GM20000 (cell line): ENCODE measurements at places on chromosomes 3 and 15.

DNA sequence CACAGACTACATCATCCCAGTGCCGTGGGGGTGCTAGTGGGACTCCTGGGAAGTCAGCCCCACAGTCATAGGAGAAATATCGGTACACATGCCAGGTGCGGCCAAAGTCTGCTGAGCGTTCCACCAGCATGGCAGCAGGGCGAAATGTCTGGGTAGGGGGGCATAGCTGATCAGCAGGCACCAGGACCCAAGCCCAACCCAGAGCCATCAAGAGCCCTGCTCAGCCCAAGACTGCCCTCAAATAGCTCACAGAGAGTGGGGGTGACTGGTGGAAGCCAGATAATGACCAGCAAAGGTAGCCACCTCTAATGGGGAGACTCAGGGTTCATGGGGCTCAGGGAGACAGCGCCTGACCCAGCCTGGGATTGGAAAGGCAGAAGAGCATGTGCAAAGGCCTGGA lies 1.3 kb downstream of the LAMB2 start:
- no peak for DNase-seq

- DNase-seq = no peak
Measured at GRCh38 chr15:97881346-97881965, 79.0 kb upstream of the ARRDC4 start.

- no peak for DNase-seq
Measured at GRCh38 chr3:97148931-97149330, 334.5 kb downstream of the EPHA6 start.

GRCh38 chr3:11288786-11289637 lies 16.8 kb downstream of the ATG7 start:
- peak; percentile 49 for DNase-seq

DNA sequence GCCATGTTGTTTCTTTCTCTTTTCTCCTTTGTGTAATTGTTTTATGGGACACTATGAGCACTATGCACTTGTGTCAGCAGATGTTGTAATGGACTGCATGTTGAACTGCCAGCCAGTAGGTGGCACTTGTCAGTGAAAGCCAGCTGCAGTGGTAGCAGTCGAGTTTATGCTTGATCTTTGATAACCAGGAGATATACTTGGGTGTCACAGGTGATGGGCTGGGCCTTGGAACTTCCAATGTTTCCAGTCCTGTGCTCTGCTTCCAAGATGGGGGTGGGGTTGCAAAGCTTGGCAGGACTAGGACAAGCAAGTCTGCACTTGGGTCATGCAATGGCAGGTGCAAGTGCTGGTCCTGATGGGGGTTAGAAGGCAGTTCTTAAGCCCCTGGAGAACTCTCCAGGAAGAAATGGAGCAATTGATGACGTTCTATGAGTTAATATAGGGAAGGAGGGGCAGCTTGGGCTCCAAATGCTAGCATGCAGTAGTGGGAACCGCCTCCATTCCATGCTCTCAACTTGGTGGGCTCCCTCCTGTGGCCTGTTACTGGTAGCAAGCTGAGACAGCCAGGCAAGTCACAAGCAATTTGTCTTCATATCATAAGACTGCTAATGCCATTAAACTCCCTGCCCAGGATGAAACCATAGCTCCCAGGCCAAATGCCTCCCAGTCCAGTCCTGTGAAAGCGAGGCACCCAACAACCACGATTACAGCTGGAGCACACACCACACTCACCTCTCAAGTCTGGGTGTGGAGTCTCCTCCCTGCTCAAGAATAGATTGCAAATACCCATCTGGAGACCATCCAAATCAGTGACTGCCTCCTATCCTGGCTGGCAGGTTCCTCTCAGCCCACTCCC lies 287.2 kb downstream of the CGGBP1 start:
- peak; percentile 44 for DNase-seq

DNA sequence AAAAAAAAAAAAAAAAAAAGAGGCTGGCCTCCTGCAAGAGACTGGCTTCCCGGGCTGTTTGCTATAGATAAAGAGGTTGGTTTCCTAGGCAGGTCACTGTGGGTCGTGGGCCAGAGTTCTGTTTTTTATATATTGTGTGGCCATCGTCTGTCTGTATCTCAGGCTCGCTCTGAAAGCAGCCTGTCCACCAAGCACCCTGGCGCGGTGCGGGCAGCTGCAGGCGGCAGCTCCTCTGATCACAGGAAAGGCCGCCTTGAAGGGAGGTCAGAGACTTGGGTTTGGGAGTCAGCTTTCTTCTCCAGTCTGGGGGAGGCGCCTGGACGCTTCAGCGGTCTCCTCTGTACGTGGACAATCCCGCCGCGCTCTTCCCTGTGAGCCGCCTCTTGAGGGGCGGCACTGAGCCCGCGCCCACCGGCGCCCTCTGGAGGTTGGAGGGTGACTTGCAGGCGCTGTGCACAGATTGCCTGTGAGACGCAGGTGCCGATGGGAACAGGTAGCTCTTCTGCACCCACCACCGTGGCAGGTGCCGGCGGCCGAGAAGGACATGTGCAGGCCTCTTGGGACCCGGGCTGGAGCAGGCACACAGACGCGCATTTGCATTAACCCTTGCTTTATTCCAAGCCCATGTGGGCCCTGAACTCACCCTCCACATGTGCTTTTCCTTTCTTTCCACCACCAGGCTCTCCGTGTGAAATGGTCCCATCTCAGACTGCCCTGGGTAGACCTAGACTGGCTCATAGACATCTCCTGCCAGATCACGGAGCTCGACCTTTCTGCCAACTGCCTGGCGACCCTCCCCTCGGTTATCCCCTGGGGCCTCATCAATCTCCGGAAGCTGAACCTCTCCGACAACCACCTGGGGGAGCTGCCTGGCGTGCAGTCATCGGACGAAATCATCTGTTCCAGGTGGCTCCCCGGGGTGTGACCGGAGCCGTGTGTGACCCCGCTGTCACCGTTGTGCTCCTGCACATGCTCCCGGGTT lies 89.3 kb downstream of the LRRK1 start:
- peak; percentile 87 for DNase-seq

DNA sequence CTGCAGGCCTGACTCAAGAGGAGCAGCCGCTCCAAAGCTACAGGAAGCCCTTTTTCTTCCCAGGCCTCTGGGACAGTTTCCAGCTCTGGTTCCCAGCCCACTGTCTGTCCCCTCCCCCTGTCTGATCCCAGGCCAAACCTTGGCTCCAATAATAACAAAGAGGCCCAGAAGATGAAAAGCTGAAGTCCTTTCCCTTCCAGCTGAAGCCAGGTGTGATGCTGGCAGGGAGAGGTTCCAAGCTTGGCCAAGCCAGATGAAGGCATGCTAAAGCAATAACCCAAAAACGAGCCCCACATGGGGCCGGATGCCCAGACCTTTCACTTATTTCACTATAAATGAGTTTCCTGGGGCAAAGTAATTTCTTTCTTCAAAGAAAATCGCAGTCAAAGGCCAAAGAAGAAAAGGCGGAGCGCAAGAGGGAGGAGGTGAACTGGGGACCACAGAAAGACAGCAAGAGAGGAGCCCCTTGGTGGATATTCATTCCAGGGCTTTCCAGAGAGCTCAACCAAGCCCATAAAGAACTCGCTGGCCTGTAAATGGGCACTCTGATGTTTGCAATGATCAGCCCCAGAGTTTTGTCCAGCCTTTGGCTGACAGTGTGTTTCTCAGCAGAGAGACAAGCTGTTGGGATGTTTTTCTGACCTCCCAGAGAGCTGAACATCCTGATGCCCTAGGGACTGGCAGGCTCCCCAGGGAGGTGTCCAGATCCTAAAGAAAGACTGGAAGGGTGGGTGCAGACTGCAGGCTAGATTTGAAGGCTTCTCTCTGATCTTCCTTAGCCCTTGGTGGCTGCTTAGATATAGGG lies 157.6 kb downstream of the UACA start:
- no peak for DNase-seq

DNA sequence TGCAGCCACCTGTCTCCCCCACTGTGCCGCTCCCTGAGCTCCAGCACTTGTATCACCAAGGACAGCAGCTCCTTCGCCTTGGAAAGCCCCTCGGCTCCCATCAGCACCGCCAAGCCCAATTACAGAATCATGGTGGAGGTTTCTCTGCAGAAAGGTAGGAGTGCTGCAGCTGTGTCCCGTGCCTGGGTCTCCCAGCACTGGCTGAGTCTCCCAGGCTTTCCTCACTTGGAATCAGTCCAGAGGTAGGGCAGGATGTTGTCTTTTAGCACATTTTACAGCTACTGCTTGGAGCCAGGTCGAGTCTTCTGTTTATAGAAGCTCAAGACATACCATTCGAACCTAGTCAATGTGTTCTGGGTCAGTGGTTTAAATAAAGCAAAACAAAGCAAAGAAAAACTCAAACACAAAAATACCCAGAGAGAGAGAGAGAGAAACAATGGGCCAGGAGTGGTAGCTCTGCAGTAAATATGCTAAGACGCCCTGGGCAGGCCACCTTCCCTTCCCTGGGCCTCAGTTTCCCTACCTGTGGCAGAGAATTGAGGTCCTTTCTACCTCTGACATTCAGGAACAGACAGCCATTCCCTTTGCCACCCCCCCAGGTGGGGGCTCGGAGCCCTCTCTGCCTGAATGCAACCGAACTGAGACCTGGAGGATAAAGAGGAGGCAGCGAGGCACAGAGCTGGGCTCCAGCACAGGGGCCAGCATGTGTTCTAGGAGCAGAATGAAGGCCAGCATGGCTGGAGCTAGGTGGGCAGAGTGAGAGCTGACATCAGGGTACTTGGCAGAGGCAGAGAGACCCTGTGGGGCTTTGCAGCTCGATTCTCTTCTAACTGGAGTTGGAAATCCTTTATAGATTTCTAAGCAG lies 44.1 kb downstream of the STARD5 start:
- DNase-seq = no peak

DNA sequence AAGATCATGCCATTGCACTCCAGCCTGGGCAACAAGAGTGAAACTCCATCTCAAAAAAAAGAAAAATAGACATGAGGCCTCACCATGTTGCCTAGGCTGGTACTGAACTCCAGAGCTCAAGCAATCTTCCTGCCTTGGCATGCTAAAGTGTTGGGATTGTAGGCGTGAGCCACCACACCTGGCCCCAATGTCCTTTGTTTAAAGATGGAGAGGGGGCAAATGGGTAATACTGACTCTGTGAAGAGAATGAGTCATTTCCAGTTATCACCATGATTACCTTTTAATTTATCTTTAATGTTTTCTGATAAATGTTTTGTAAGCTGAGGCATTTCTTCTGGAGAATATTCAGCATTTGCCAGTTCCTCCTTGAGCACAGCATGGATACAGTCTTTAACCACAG lies 2.2 kb downstream of the DYNLT2B start:
- no peak for DNase-seq

DNA sequence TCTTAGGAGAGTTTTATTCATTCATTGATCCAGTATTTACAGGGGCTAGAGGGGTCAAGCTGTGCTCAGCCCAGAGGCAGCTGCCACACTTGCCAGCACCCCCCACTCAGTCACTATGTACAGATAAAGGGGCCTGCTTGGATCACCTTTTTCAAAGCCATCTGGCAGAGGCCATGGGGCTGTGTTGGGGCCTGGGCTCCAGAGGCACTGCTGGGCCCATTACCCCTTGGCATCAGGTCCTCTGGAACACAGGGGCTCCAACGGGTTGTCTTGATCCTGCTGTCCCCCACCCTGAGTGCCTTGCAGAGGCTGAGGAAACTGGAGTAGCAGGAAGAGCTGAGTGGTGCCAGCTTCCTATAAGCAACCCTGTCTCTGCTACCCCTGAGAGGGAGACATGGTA lies 43.9 kb downstream of the SEMA3G start:
- DNase-seq = no peak

DNA sequence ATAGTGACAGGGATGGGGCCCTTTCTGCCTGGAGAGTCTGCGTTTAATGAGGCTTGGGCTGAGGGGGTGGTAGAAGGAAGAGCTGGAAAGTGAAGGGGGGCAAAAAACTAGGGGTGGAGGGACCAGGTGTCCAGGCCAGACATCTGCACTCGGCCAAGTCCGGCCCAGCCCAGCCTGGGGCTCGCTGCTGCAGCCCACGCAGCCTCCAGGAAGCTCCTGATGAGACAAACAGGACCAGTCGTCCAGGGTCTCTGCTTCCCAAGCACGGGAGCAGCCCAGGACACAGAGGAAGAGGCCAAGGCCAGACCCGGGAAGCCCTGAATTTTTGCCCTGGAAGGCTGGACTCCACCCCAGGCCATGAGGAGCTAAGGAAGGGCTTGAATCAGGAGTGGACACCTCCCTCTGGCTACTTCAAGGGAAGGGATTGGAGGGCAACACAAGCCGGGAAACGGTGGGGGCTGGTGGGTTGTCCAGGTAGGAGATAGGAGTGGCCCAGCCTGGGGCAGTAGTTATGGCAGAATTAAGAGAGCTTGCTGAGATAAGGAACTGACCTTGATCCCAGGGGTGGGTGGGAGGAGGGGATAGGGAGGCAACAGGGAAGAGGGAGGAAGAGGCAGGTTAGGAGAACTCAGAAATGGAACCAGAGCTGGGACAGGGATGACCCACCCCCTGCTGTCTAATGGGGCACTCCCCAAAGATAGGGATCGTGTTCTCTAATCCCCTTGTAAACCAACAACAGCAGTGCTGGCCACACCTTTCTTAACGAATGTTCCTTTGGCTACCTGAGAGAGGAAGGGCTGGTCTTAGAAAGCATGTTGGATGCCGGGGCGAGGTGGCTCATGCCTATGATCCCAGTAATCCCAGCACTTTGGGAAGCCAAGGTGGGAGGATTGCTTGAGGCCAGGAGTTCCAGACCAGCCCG lies 89.5 kb downstream of the ANP32A start:
- DNase-seq = no peak

DNA sequence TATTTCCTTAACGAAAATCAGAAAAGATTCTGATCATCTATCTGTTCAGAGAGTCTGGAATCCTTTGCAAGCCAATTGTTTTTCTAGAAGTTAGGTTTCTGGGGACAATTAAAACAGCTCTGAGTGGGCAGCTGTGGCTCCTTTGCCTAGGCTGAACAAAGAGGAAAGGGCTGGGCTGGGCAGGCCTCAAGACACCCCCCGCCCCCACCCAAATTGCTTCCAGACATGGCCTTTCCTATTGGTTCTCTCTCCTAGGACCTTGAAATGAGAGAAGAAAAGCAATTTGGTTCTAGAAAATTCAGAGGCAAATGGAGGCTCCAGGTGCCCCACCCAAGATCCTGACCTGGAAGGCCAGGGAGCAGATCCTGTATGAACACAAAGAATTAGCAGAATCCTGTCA lies 2.3 kb upstream of the ADPGK start:
- DNase-seq = no peak

- no peak for DNase-seq
Measured at GRCh38 chr15:96320703-96321638, 9.5 kb upstream of the NR2F2 start.

DNA sequence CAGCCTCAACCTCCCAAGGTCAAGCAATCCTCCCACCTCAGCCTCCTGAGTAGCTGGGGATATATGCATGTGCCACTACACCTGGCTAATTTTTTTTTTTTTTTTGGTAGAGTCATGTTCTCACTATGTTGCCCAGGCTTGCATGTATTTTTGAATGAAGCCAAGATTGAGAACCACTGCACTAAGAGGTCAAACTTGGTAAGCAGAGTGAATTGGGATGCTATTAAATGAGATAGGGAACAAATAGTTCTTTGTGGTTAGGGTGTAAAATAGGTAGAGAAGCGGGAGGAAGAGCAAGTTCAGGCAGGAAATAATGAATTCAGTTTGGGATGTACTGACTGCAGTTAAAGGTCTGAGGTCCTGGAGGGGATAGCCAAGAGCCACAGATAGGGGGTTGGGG lies 39.9 kb upstream of the PIAS1 start:
- DNase-seq = no peak
